ENCODE measurements at places on chromosomes 12 and 14. TPM values are rescaled to one million over a fixed set of nuclear protein-coding genes. Genes with fewer than 3 reads are reported as not detected.

Gene CTSG
- total RNA-seq, result not detected

Gene PLEKHD1
- total RNA-seq, result 0.41 TPM

DNA sequence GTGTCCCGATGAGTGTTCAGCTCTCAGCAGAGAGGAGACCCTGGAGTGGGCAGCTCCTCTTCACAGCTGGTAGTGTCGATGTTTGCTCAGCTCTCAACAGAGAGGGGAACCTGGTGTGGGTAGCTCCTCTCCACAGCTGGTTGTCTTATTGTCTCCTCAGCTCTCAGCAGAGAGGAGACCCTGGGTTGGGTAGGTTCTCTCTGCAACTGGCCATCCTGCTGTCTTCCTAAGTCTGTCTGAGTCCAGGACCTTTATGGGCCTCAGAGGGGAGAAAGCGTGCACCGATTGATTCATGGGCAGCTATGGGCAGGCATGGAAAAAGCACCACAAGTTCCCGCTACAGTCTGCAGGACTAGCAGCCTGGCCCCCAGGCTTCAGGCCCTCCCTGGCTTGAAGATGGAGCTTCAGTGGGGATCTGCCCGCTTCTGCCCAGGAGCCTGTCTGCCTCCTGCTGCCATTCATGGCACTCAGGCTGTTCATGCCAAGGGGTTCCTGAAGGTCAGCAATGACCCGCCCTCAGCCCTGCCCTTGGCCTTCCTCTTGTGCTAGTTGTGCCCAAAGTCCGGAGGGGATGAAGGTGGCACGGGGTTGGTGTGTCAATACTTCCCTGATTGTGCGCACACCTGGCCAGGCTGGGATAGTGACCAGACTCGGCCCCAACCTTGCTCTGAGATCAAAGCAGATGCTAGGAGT lies 224.2 kb downstream of the KCNC2 start:
- DNase-seq, result no peak

DNA sequence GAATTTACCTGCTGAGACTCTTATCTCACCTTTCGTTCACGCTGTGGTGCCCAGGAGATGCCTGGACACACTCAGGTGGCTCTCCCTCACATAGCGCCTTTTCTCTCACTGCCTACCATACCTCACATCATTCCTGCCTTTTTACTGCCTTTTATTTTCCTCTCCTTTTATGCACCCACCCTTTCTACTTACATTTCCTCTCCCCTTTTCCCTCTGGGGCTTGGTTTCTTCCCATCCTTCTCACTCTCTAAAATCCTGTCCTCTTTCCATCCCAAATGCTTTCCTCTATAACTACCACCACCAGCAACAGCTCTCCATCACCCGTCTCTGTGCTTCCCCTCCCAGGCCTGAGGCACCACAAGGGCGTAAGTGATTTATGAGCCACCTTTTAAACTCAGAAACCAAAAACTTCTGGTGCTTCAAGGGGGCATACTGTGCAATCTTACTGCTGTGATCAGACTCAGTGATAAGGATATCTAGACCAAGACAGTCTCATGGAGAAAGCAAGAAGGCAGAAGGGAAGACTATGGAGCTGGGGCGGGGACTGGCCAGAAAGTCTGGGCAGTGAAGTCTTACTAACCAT lies 32.7 kb upstream of the SMUG1 start:
- no peak for DNase-seq

All from Karpas-422 (cell line).